Ascending aorta (tissue), 2 donors: ENCODE measurements at places on chromosomes 3 and 15. TPM values are rescaled to one million over a fixed set of nuclear protein-coding genes. Genes with fewer than 3 reads are reported as not detected.

- no peak for DNase-seq
Observed at GRCh38 chr3:128001576-128001975, 50.7 kb upstream of the SEC61A1 start.

GRCh38 chr3:157428853-157429252 is 7.8 kb upstream of the PTX3 start:
- no peak for DNase-seq

DNA sequence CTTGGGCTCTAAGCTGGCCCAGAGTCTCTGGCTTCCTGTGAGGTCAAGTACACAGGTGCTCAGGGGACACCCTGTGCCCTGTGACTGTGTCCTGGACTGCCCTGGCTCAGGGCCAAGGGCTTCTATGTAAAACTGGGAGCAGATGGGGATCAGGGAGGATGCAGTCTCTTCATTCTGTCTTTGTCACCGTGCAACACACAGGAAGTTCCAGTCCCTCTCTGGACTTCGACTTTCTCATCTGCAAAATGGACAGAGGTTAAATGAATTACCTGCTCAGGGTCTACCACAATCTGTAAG is 61.9 kb upstream of the TLE3 start:
- DNase-seq: no peak

Gene P3H2
- total RNA-seq: 15.6 TPM

Gene SLC22A14
- total RNA-seq: not detected

Gene SQOR
- total RNA-seq: 61.4 TPM
